ENCODE measurements at places on chromosomes 6 and 20. TPM values are rescaled to one million over a fixed set of nuclear protein-coding genes. Genes with fewer than 3 reads are reported as not detected.
A peak's percentile ranks its signal among the peaks of the same experiment; 100 is the strongest.

GRCh38 chr6:93580446-93580845, 161.1 kb upstream of the EPHA7 start:
- H3K4me3 ChIP-seq: no peak overlapping the region
- no peak for DNase-seq
- H3K27me3 ChIP-seq: no peaks in the 10 kb centered on the region
- no peak overlapping the region for H3K27ac ChIP-seq

GRCh38 chr6:108156180-108156937, 9.5 kb upstream of the NR2E1 start:
- H3K36me3 ChIP-seq: peaks cover 6% of the 10 kb centered on the region
- peak overlapping the region; percentile 38 for H3K4me3 ChIP-seq
- peaks cover 20% of the 10 kb centered on the region for H3K4me1 ChIP-seq
- DNase-seq: peak; percentile 3

GRCh38 chr20:21099751-21100577, 6.2 kb downstream of the LINC00237 start:
- peak overlapping the region; percentile 71 for H3K4me3 ChIP-seq
- H3K4me1 ChIP-seq: peaks cover 7% of the 10 kb centered on the region
- peaks cover 53% of the 10 kb centered on the region for H3K27me3 ChIP-seq
- no peak for DNase-seq
- H3K27ac ChIP-seq: no peak overlapping the region

GRCh38 chr20:63740070-63740626, 572 bp downstream of the SLC2A4RG start:
- H3K4me3 ChIP-seq: peak overlapping the region; percentile 79
- DNase-seq: no peak
- no peaks in the 10 kb centered on the region for H3K4me1 ChIP-seq
- peaks cover 2% of the 10 kb centered on the region for H3K27me3 ChIP-seq
- H3K36me3 ChIP-seq: peaks cover 4% of the 10 kb centered on the region

DNA sequence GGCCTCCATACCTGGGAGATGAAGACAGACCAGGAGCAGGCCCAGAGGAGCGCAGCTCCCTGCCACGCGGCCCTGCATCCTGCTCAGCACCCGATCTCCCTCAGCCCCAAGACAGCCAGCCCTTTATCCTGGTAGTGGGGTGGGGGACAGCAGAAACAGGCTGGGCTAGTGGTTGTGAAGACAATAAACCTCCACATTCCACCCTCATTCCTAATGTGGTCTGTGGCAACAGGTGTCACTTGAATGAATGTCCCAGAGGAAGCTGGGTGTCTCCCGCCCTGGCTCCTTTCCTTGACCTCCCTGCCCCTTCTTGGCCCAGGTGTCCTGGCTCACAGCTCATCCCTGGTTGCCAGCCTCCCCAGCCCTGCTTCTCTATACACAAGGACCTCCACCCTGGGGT, at the start of gene C6orf15:
Gene C6orf15 (minus strand): TSS at position 98 of the 400 bp plus-strand sequence. CDS start 20 bp downstream, at position 78.
- H3K36me3 ChIP-seq: no peaks in the 10 kb centered on the region
- H3K27ac ChIP-seq: no peak within 1 kb of the TSS
- no peak within 1 kb of the TSS for H3K4me3 ChIP-seq
- H3K27me3 ChIP-seq: peaks cover 14% of the 10 kb centered on the region

DNA sequence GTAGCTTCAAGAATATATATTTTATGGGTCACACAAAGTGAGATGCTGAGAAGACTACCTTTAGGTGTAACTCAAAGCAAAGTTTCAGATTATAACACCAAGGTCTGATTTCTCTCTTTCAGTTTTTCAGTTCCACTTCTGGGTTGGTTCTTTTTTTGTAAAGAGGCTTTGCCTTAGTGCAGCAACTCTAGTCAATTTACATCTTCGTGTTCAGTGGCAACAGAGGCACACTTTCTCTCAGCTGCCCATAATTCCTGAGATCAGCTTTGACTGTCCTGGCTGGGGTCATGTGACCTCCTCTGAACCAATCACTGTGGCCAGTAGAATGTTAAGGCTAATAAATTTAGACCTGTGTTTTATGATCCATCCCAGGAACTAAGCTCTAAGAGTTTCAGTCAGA, 120.2 kb downstream of the TINAG start:
- H3K36me3 ChIP-seq: no peaks in the 10 kb centered on the region
- no peak overlapping the region for H3K4me3 ChIP-seq
- no peak overlapping the region for H3K27ac ChIP-seq
- DNase-seq: no peak

DNA sequence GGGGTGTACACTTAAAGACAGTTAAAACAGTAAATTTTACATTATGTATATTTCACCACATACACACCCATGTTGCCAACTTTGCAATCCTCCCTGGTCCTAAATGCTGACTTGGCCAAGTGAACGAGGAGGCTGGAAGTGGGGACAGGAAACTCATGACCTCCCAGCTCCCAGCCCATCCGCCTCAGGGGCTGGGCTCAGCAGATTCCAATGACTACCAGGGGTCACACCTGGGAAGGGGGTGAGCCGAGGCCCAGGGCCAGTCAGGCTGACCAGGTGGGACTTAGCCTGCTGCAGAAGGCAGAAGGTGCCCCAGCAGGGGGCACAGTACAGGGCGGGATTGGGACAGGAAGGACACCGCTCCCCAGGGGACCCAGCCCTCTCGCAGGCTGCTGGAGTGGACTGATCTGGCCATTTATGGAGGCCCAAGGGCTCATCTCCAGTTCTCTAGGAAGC, 2.4 kb downstream of the SIGLEC1 start:
- H3K27me3 ChIP-seq: peaks cover 3% of the 10 kb centered on the region
- DNase-seq: no peak
- H3K4me1 ChIP-seq: peaks cover 7% of the 10 kb centered on the region
- H3K36me3 ChIP-seq: no peaks in the 10 kb centered on the region
- H3K4me3 ChIP-seq: no peak overlapping the region

DNA sequence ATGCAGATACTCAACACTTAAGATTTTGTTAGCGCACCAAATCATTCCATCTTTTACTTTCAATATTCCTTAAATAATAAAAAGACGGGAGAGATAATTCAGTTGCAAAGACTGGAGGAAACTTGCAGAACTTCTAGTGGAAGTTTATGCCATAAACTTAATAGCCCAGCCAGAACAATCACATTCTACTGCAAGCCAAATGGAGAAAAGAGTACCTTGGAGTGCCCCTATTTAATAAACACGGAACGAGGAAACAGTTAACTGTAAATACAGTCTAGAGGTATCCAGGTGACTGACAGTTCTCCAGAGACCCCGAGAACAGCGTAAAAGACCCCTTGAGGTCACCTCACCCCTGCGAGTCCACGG, 635 bp downstream of the SLC35B3 start:
- peak overlapping the region; percentile 98 for H3K4me3 ChIP-seq
- H3K4me1 ChIP-seq: peaks cover 40% of the 10 kb centered on the region
- no peaks in the 10 kb centered on the region for H3K27me3 ChIP-seq
- peak overlapping the region; percentile 98 for H3K27ac ChIP-seq

GRCh38 chr6:159065091-159065490, 20.3 kb upstream of the TAGAP start:
- peaks cover 63% of the 10 kb centered on the region for H3K27me3 ChIP-seq
- no peak overlapping the region for H3K4me3 ChIP-seq
- H3K27ac ChIP-seq: no peak overlapping the region
- no peak for DNase-seq

DNA sequence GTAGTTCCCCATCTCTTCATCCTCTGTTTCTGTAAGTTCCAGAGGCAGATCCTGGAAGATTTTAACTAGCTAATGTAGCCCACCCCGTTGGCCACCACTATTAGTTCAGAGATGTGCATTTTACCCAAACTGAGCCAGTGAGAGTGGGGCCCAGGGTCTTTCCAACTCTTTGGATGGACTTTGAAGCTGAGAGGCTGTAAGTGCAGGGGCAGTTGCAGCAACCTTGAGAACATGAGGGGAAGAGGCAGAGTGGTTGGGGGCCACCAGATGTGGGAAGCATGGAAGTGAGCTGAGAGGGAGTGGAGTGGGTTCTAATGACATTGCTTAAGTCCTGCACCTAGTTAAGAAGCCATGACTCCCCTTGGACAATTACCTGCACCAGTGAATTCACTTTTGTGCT, 72.2 kb downstream of the CDH26 start:
- H3K27me3 ChIP-seq: peaks cover 14% of the 10 kb centered on the region
- no peak overlapping the region for H3K27ac ChIP-seq
- no peak for DNase-seq

GRCh38 chr20:45918182-45918737, 6.3 kb upstream of the PLTP start:
- H3K4me3 ChIP-seq: no peak overlapping the region
- H3K27ac ChIP-seq: no peak overlapping the region
- no peaks in the 10 kb centered on the region for H3K36me3 ChIP-seq
- peaks cover 11% of the 10 kb centered on the region for H3K27me3 ChIP-seq

- no peak for DNase-seq
- no peak overlapping the region for H3K4me3 ChIP-seq
- peaks cover 46% of the 10 kb centered on the region for H3K4me1 ChIP-seq
These were observed 54.9 kb upstream of the CD93 start for GRCh38 chr20:23140991-23141390.

- peaks cover 12% of the 10 kb centered on the region for H3K27me3 ChIP-seq
- H3K36me3 ChIP-seq: 0 out of 2 replicates have a peak, but pooled peaks cover 8% of the 10 kb centered on the region
- peaks cover 12% of the 10 kb centered on the region for H3K4me1 ChIP-seq
- peak overlapping the region; percentile 71 for H3K4me3 ChIP-seq
- no peak overlapping the region for H3K27ac ChIP-seq
- no peak for DNase-seq
These were observed 34.3 kb upstream of the FOXC1 start for GRCh38 chr6:1575210-1576041.

GRCh38 chr6:4801491-4802110, 25.4 kb downstream of the CDYL start:
- no peaks in the 10 kb centered on the region for H3K27me3 ChIP-seq
- H3K36me3 ChIP-seq: peaks cover 8% of the 10 kb centered on the region
- peaks cover 89% of the 10 kb centered on the region for H3K4me1 ChIP-seq
- no peak for DNase-seq
- H3K4me3 ChIP-seq: no peak overlapping the region

DNA sequence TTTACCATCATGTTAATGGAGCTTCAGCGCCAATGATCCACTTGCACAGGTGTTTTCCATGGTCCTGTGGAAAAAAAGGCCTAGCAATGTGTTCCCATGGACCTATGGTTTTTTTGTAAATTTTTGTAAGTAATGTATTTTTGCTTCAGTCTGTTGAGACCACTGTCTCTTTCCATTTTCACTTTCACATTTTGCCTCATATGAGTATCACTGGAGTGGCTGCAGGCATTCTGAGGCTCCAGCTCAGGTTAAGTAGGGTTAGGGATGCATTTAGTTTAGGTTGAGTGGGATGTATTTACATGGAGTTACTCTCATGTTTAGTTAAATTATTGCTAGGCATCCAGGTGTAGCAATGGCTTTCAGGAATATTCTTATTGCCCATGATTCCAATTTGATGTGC, 19.2 kb upstream of the LMBRD1 start:
- peaks cover 4% of the 10 kb centered on the region for H3K27me3 ChIP-seq
- no peak overlapping the region for H3K4me3 ChIP-seq

DNA sequence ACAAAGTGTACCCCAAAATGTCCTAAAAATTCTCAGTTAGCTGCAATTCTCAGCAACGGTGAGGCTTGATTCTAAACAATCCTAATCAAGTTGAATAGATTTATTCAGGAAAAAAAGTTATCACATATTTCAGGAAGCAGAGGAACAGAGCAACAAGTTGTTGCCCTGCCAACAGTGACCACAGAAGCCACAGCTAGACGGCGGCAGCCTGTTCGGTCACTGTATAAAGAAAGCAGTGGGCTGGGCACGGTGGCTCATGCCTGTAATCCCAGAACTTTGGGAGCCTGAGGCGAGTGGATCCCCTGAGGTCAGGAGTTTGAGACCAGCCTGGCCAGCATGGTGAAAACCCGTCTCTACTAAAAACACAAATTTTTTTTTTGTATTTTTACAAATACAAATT, 171.2 kb upstream of the BMP5 start:
- DNase-seq: peak; percentile 59
- H3K27me3 ChIP-seq: peaks cover 1% of the 10 kb centered on the region
- no peaks in the 10 kb centered on the region for H3K36me3 ChIP-seq
- H3K4me3 ChIP-seq: no peak overlapping the region

- H3K27me3 ChIP-seq: no peaks in the 10 kb centered on the region
- H3K4me1 ChIP-seq: peaks cover 35% of the 10 kb centered on the region
- no peak overlapping the region for H3K27ac ChIP-seq
- no peak for DNase-seq
- no peak overlapping the region for H3K4me3 ChIP-seq
- no peaks in the 10 kb centered on the region for H3K36me3 ChIP-seq
These were observed 395.3 kb downstream of the GJA1 start for GRCh38 chr6:121830736-121831135.

- no peak for DNase-seq
- H3K4me1 ChIP-seq: peaks cover 25% of the 10 kb centered on the region
- no peak overlapping the region for H3K27ac ChIP-seq
- H3K4me3 ChIP-seq: no peak overlapping the region
- H3K27me3 ChIP-seq: no peaks in the 10 kb centered on the region
- H3K36me3 ChIP-seq: no peaks in the 10 kb centered on the region
These were observed 150.7 kb downstream of the PDSS2 start for GRCh38 chr6:107308677-107309076.

- no peak overlapping the region for H3K27ac ChIP-seq
- H3K36me3 ChIP-seq: no peaks in the 10 kb centered on the region
- no peak overlapping the region for H3K4me3 ChIP-seq
- H3K27me3 ChIP-seq: peaks cover 19% of the 10 kb centered on the region
These were observed 3.5 kb downstream of the SOBP start for GRCh38 chr6:107493158-107494057.

GRCh38 chr20:38725148-38725901, 1.0 kb downstream of the SLC32A1 start:
- peaks cover 71% of the 10 kb centered on the region for H3K27me3 ChIP-seq
- no peak for DNase-seq

DNA sequence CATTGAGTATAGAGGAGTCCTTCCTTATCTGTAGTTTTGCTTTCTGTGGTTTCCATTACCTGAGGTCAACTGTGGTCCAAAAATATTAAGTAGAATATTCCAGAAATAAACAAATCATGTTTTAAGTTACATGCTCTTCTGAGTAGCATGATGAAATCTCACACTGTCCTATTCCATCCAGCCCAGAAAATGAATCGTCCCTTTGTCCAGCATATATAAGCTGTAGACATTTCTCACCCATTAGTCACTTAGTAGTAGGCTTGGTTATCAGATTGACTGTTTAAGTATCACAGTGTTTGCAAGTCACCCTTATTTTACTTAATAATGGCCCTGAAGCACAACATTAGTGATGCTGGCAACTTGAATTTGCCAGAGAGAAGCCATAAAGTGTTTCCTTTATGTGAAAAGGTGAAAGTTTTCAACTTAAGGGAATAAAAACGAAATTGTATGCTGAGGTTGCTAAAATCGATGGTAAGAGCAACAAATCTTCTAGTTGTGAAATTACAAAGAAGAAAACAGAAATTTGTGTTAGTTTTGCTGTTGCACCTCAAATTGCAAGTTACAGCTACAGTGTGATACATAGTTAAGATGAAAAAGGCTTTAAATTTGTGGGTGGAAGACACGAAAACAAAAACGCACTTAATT, 198.6 kb upstream of the SIM1 start:
- peak overlapping the region; percentile 18 for H3K4me3 ChIP-seq
- peaks cover 4% of the 10 kb centered on the region for H3K36me3 ChIP-seq

GRCh38 chr20:32357375-32357868, 709 bp upstream of the ASXL1 start:
- peaks cover 67% of the 10 kb centered on the region for H3K4me1 ChIP-seq
- peak; percentile 46 for DNase-seq
- H3K27ac ChIP-seq: peak overlapping the region; percentile 100
- H3K27me3 ChIP-seq: no peaks in the 10 kb centered on the region

Gene RNASET2
- 28.7 TPM for total RNA-seq

Gene MYH7B
- not detected for total RNA-seq

Gene FAM209B
- not detected for total RNA-seq

Gene FAM209A
- 0.33 TPM for total RNA-seq

Gene RHAG
- not detected for total RNA-seq

Gene OPN5
- total RNA-seq: not detected

Gene MAK
- not detected for total RNA-seq

Gene RIPPLY2
- not detected for total RNA-seq

Gene PNLDC1
- total RNA-seq: not detected

Gene TCF15
- total RNA-seq: not detected

Gene SAMD5
- 0.05 TPM for total RNA-seq
